Left kidney (tissue), 8 donors: ENCODE measurements at places on chromosomes 5 and 9. TPM values are rescaled to one million over a fixed set of nuclear protein-coding genes. Genes with fewer than 3 reads are reported as not detected.

Gene GABRA6
- polyA plus RNA-seq, result not detected

Gene PCDHB2
- polyA plus RNA-seq, result 6.6 TPM

Gene ABCA1
- polyA plus RNA-seq, result 12.8 TPM

Gene PURA
- 13.0 TPM for polyA plus RNA-seq

Gene TAF11L5
- not detected for polyA plus RNA-seq

Gene DMRTA1
- 1.4 TPM for polyA plus RNA-seq

Gene TEK
- polyA plus RNA-seq, result 34.4 TPM

- no peak for DNase-seq
Observed at GRCh38 chr5:55385846-55386245, 78.1 kb downstream of the MTREX start.

- no peak for DNase-seq
Observed at GRCh38 chr9:297104-297972, 82.7 kb downstream of the DOCK8 start.

DNA sequence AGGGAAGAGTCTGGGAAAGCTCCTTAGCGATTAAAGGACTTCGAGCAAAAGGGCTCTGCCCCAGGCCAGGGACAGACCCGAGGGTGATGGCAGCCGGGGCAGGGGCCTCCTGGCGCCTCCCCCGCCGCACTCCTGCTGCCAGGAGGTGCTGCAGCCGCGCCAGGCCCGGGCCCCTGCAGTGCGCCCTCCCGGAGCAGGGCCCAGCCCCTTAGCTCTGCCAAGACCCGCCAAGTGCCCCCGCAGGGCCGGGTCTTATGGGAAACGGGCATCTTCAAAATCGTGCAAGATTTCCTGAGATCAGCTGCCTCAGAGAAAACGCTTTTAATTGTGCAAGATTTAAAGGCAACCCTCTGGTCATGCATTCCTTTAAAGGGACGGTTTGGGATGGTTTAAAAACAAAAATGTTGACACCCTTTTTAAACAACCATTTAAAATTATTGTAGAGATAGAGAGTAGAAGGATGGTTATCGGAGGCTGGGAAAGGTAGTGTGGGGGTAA, 52.4 kb downstream of the CDC14B start:
- no peak for DNase-seq

DNA sequence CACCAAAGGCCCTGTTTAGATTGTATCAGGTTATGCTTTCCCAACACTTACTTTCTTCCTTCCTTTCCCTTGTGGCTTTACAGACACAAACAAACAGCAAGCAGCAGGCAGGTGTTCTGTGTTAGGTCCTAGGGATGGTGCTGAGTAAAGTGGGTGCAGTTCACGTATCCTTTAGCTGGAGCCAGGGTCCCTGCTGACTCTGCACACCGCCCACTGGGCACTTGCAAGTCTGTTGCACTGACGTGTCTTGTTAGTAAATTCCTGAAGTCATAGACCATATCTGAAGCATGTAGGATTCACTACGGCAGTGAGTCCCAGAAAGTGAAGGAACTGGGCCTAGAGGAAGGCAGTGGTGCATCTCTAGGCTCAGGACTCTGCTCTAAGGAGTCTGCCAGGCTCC, 96.5 kb downstream of the DAPK1 start:
- DNase-seq, result no peak

GRCh38 chr5:106600803-106601202, 1069.9 kb downstream of the EFNA5 start:
- DNase-seq, result no peak

GRCh38 chr5:143002459-143003327, 232.5 kb downstream of the ARHGAP26 start:
- DNase-seq, result peak; percentile 68

- no peak for DNase-seq
Observed at GRCh38 chr9:122209451-122209850, 19.3 kb downstream of the LHX6 start.

GRCh38 chr5:158549311-158549710, 550.4 kb downstream of the EBF1 start:
- DNase-seq, result no peak
